Stimulated activated CD4-positive, alpha-beta T cell treated with anti-CD3 and anti-CD28 coated beads, Interleukin-4, amount 100 ng/mL, for 48 hours (primary cell): ENCODE measurements at places on chromosomes 5 and 9.

DNA sequence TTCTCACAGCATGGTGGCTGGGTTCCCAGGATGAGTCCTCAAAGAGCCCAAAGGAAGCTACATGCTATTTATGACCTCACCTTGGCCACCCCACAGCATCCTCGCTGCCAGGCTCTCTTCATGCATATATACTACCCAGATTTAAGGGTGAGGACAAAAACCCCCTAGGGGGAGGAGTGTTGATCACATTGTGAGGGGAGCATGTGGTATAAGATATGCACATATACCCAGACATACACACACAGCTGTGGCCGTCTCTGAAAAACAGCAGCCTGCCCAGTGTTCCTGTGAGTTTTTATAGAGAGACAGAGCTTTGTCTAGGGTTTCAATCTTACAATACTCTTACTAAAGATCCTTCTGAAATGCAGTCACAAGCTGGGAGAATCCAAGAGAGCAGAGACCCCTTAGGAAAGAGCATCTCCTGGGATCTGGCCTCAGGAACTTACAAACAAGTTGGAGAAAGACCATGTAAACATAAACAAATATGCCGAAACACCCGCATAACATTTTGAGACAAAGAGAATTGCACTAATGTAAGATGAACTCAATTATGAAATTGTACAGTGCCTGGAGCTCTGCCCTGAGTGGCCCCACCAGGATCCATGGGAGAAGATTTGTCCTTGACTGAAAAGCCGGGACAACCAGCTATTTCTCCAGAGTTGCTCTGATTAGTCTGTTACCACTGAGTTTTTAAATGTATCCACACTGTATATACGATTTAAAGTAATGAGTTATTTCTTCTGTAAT, 146.4 kb downstream of the GADD45G start:
- DNase-seq: no peak

DNA sequence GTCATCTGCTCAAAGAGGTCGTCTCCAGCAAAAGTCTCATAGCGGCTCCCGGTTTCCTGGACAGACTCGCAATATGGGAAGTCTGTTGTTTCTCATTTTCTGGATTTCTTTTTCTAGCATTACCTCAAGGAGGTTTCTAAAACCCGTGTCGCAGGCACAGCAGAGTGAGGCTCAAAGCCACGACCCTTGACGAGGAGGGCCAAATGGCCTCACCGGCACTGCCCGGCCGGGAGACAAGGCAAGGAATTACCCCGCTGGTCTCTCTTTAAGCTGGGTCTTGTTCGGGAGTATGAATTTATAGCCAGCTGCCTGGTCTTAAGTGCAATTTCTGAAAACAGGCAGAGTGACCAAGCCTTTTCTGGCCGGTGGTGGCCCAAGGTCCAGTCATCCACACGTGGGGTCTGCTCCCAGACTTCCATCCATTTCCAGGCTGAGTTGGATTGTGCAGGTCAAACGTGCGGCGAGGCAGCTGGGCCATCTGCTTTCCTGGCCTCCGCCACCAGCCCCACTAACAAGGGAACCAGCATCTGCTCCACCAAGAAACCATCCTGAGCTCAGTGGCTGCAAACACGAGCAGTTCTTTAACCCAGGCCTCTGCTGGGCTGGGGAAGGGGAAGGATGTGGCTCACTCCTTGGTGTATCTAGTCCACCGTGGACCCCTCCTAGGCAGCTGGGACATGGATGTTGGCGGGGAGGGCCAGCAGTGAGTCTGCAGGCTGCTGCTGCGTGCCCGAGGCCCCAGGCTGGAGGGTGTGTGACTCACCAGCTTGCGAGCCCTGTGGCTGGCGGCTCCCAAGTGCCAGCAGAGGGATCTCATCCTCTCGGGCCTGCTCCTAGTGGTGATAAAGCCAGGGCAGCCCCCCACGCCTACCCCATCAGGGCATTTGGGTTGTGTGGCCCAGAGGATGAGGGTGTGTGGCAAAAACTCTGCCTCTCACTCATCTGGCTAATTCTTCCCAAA, 55.6 kb upstream of the COL5A1 start:
- no peak for DNase-seq

DNA sequence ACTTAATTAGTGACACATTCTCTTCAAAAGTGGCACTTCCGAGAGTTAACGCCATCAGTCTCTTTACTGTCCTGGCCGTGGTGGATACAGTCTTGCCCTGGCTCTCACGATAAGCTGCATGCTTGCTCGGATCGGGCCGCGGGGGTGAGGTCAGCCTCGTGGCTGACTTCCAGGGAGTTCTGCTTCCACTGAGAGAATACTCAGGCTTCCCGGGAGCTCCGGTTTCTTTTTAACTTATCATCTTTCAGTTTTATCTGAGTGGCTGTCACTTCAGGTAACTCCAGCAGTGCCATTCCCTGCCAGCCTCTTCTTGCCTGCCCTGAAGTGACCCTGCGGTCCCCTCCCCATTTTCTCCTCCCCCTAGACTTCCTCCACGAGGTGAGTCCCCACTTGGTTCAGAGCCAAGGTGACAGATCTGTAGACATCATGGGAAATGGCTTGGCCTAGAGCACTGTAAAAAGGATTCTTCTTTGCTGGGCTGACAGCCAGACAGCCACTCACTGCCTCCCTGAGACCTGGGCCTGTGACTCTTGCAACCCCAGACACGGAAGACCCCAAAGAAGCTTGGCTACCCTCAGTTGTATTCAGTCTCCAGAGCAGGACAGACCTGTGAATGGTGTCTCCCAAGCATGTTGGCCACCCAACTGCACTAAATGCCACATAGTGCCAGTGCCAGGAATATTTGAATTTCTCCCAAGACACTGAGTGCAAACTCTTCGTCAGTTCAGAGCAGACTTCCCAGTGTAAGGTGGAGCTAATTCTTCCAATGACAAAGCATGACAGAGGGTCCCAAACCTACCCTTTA, 95.1 kb downstream of the DAPK1 start:
- no peak for DNase-seq

- DNase-seq: peak; percentile 44
Observed at GRCh38 chr5:134003064-134003816, 1.5 kb downstream of the VDAC1 start.

- no peak for DNase-seq
Observed at GRCh38 chr9:109286571-109286977, 34.3 kb downstream of the EPB41L4B start.
